ENCODE measurements at places on chromosomes 1 and 21.

DNA sequence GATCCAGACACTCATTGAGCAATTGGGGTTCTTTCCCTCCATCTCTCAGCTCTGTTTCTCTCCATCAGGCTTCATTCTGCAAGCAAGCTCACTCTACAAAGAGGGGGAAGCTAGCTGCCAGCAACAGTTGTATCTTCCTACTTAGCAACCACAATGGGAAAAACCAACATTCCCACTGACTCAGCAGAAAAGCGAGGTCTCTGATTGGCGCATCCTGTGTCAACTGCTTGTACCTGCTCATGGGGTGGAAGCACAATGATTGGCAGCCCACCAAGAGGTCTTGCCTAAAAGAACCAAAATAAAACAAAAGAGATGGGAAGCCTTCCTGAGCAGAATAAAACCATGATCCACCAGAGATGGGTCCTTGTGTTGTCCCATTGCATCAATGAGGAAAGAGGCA, 4.0 kb upstream of the CDA start:
- no peak for DNase-seq

GRCh38 chr1:235513495-235514366, 9.5 kb upstream of the B3GALNT2 start:
- DNase-seq, result peak; percentile 55

DNA sequence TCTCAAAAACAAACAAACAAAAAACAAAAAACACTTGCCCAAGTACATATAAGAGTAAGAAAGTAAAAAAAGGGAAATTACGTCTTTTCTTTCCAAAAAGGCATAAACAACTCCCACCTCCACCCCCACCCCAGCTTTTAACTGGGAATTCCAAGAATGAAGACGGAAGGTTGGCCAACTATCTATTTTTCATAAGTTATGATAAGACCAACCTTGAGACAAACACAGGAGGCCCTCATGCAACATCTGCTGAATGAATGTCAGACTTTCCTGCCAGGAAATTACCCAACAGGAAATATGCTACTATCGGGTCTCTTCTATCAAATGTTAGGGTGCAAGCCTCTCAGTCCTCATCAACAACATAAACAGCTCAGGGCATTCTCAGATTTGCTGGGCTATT, 1.9 kb downstream of the BSDC1 start:
- no peak for DNase-seq

- no peak for DNase-seq
Observed at GRCh38 chr1:222048094-222048595, 306.3 kb upstream of the DUSP10 start.

DNA sequence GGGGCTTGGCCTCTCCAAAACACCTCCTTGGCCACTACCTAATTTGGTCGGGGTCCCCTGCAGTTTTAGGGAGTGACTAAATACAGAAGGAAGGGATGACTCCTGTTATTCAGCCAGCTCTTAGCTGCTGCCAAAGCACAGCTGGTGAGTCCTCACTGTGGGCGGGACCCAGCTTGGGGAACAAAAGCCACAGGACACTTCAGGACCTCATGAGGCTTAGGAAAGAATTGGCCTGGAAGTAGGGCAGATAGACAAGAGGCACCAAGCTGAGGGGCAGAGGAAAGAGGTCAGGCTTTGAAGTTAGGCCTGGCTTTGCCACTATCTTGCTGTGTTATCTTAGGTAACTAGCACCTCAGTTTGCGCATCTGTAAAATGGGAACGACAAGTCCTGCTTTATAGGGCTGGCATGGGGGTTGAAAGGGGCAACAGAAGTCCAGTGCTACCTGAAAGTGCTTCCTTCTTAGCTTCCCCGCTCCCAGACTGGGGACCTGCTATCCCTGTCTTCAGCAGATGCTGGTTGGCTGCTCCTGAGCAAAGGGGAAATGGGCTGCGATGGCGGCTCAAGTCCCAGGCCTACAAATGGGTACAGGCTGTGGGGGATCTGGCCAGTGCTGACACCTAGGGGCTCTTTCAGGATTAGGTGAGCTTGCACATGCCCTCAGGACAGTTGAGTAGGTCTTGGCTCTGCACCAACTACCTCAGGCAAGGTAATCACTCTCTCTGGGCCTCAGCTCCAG, 15.7 kb downstream of the IFI6 start:
- peak; percentile 26 for DNase-seq

- no peak for DNase-seq
Observed at GRCh38 chr1:228171221-228171891, 5.8 kb downstream of the IBA57 start.

- no peak for DNase-seq
Observed at GRCh38 chr21:43608225-43608624, 51.1 kb downstream of the HSF2BP start.
